ENCODE measurements at places on chromosomes 2 and 18.

DNA sequence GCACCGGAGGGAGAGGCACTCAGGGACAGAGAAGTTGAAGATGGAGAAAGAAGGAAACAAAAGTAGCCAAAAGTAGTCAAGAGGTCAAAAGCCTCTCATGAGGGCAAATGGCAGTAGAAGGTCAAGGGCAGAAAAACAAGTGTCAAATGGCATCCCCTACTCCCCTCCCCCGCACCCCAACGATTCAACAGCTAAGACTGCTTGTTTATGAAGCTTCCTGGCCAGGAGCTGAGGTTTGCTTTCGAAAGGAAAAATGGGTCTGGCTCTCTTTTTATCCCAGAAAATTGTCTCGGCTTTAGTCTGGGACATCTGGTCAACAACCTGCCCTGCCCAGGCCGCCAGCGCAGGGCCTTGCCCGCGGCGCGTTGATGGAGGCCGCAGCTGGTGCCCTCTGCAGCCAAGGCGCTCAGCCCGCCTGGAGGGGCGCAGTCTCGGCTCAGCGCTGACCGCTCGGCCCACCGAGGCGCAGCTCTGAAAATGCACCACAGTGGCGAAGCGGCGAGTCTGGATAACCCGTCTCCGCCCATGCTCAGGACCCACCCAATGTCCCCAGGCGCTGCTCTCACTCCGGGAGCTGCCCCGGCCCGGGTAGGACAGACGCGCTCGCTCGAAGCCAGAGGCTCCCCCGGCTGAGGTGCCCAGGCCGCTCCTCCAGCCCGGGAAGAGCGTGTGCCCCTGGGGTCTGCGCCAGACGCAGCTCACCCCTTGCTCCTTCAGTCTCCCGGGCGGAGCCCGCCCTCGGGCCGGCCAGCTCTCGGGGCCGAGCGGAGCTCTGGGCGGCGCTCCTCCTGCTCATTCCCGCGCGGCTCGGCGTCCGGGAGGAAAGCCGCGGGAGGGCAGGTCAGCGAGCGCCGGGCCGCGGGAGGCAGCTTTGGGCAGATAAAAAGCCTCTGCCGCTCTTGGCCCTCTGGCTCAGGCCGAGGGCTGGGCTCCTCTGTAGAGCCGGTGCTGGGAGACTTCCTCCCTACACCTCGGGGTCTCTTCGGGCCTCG, 1.8 kb upstream of the TBR1 start:
- DNase-seq, result no peak

DNA sequence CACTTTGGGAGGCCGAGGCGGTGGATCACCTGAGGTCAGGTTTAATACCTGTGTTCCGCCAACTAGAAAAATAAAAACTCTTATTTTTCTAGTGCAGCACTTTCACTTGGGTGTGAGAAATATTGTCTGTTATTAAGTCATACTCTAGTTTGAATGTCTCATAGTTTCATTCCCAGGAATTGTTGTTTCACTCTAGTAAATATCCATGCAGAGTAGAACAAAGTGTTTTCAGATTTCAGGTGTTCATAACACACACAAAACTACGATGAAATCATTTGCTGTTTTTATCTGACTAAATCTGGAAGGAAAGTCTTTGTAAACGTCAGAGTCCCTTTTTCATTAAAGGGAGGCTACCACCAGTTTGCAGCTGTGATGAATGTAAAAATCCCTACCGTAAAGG, 4.0 kb downstream of the FAM117B start:
- DNase-seq, result no peak

DNA sequence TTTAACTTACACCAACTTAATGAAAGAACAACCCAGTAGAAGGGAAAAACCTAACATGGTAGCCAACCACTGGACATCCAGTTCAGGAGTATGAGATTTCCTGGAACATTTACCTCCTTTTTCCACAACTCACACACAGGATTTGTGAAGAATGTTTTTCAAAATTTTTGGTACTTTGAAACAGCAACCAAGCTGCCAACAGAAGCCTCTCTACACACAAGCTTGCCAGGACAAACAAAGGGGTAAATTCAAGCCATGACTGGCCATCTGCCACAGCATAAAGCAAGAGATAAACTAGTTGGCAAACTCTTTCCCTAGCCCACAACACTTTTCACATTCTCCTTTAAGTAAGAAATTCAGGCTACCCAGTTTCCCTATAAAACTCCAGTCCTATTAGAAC, 21.4 kb downstream of the MGAT4A start:
- DNase-seq, result no peak

GRCh38 chr18:69943021-69943420, 4.7 kb downstream of the CD226 start:
- no peak for DNase-seq

GRCh38 chr2:19504400-19505198, 146.2 kb upstream of the OSR1 start:
- no peak for DNase-seq

DNA sequence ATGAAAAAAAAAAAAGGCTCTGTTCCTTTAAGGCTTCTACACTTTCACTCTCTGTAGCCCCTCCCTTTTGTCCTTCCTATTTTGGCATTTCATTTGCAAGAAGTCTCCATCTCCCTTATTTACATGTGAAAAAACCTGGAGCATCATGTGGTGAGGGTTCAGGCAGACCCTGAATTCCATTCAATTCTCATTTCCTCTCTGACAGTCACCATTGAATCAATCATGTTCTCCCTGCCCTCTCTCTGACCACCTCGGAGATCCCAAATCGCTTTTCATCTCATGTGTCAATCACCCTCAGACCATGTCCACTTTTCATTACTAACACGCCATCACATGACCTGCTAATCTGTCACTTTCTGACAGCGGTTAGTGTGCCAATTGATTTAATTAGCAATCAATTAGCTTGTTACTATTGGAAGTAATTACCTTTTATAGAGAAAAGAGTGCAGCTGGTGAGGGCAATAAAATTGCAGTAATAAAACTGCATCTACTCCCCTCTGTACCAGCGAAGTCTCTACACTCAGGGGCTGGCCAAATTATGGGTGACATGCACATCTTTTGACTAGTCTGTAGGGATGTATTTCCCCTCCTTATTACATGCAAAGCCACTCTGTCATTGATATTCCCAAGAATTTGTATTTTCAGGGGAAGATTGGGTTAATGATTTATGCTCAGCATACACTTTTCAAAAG, 317.4 kb downstream of the EN1 start:
- DNase-seq, result no peak

- DNase-seq, result peak; percentile 78
Measured at GRCh38 chr18:48929941-48930713, 20.6 kb downstream of the SMAD7 start.

DNA sequence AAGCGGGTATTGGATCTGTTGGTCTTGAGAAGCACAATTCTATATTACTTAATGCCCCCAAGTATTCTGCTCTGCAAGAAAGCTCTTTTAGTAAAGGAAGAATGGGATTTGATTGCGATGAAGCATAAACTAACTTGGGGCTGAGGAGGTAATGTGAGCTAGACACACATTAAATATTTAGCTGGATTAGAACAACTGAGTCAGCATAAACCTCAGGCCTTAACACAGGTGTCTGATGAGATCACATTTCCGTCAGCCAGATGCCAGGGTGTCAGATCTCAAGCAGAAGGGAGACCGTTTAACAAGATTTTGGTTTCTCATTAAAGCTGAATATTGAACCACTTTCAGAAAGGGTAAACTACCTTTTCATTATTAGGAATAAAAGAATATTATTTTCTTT, 94.5 kb downstream of the GYPC start:
- no peak for DNase-seq

- DNase-seq, result no peak
Measured at GRCh38 chr2:53484531-53484930, 283.1 kb upstream of the CHAC2 start.

DNA sequence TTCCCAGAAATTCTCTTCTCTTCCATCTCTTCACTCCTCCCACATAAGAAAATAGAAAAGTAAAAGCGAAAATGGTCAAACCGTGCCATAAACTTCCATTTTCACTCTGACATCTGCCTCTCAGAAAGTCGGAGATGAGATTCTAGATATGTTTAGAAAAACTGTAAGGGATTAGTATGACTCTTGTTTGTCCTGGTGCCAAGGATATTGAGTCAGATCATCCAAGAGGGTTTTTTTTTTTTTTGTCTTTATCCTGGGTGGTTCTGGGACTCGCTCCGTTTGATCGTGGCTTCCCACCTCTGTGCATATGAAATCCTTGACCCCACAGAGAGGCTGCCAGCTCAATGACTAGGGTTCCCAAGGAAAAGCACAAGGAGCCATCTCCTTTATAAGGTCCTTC, 17.3 kb downstream of the EN1 start:
- no peak for DNase-seq

DNA sequence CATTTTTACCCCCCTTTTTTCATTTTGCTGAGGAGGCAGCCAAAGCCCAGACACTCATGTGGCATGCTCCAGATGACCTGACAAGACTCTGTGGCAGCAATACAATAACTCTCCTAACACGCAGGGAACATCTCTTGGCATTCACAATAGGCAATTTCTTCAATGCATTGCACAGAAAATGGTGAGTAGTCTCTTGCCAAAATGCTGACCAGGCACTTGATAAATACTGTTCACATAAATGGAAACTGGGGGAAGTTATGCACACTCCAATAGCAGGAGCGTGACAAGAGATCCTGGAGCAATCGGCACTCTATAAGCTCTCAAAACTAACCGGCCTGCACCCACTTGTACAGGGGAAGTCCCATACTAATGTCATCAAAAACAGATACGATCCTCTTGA, 66.3 kb downstream of the NBAS start:
- no peak for DNase-seq

- peak; percentile 55 for DNase-seq
Measured at GRCh38 chr2:45778720-45779171, 127.3 kb downstream of the PRKCE start.

GRCh38 chr2:233303252-233303651, 4.4 kb upstream of the SAG start:
- no peak for DNase-seq

- no peak for DNase-seq
Measured at GRCh38 chr2:38499548-38500282, 103.0 kb downstream of the HNRNPLL start.

DNA sequence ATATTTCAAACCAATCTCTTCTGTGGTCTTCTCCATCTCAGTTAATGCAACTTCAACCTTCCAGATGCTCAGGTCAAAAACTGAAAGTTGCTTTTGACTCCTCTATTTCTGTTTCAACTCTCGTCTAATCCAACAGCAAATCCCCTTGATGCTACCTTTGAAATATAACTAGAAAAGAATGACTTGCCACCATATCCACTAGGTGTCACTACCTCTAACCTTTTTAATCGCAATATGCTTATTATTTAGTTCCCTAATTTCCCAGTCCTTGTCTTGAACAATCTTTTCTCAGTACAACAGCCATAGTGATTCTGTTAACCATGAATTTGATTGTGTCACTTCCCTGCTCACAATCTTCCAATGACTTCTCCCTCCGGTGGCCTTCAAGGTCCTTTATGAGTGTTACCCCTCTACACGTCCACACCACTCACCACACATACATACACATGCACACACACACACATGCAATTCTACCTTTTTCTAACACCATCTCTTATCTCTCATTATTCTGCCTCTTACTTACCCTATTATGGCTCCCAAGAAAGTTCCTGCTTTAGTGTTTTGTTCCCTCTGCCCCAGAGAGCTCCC, 245.5 kb upstream of the KCNJ3 start:
- DNase-seq, result peak; percentile 23

DNA sequence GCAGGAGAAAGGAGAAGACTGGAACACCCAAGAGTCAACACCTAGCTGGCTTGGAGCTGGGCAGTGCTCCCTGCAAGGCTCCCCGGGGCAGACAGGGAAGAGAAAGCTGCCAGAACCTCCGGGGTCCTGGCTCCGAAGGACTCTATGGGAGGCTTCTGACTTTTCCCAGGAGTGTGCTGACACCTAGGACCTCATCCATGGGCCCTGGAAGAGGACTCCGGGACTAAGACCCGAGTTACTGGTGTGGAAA, 37.8 kb upstream of the ATP6V1B1 start:
- no peak for DNase-seq

- DNase-seq, result no peak
Measured at GRCh38 chr2:36376319-36376765, 20.8 kb downstream of the CRIM1 start.

- DNase-seq, result no peak
Measured at GRCh38 chr2:176082525-176082823, 1.3 kb downstream of the EVX2 start.

GRCh38 chr2:3535467-3535793, 16.1 kb upstream of the ADI1 start:
- no peak for DNase-seq

- DNase-seq, result no peak
Measured at GRCh38 chr18:58813561-58814225, 51.0 kb upstream of the ZNF532 start.

- no peak for DNase-seq
Measured at GRCh38 chr2:135052997-135053474, 944 bp downstream of the RAB3GAP1 start.

DNA sequence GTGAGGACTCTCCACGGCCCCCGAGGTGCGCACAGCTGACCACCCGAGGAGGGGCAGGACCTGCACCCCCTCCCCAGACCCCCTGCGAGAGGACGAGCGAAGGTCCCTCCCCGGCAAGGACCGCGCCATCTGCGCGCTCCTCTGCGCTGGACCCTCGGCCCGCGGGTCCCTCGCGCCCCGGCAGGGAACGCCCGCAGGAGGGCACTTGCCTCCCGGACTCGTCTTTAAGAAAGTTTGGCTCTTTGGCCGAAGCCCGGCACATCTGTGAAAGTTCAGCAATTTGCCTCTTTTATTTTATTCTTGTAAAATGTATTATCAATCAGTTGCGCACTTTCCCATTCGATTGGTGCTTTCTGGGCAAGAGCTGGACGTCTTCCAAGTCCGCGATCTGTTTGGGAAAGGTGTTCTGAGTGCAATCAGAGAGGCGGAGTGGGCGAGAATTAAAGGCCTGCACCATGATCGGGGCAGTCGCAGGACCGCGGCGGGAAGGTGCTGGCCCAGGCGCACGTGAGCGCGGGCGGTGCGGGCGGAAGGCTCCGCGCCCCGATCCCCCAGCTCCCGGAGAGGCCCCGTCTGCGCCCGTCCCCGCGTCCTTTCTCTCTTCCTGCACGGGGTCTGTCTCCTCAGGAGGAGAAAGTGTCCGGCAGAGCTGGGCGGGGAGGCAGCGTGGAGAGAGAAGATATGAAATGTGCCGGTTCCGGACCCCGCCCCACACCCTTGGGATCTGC, 1.6 kb upstream of the ALKAL2 start:
- DNase-seq, result no peak

DNA sequence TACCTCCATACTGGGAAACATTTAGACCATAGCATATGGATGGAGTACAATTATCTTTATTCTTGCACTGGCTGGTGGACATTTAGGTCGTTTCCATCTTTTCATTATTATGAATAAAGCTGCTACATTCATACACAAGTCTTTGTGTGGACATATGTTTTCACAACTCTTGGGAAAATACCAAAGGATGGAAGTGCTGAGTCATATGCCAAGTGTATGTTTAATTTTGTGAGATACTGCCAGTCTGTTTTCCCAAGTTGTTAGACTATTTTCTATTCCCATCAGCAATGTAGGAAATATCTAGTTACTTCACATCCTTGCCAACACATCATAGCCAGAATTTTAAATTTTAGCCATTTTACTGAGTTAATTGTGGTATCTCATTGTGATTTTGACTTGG, 91.5 kb downstream of the GALNT13 start:
- no peak for DNase-seq

- peak; percentile 89 for DNase-seq
Measured at GRCh38 chr2:18299423-18300212, 260.8 kb downstream of the RDH14 start.

Data from epithelial cell of proximal tubule (primary cell).